ENCODE measurements at places on chromosomes 7 and 10.

GRCh38 chr10:31761156-31761555 lies 167.5 kb downstream of the ARHGAP12 start:
- DNase-seq = no peak

DNA sequence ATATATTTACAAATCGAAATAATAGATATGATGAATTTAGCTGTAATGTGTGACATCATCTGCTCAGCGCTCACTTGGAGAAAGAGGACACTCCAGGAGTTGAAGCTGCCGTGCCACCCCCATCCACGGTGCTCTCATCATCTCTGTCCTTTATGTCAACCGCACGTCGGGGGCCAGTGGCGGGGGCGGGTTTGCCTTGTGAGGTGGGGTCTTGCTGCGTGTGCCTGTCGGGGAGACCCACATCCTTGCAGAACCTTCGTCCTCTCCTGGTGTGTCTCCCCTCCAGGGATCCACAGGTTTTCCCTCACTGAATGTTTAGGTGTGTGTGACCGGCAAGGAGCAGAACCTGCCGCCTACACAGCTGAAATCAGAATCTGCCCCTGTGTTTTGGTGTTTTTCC lies 71.6 kb downstream of the INPP5A start:
- DNase-seq = no peak

DNA sequence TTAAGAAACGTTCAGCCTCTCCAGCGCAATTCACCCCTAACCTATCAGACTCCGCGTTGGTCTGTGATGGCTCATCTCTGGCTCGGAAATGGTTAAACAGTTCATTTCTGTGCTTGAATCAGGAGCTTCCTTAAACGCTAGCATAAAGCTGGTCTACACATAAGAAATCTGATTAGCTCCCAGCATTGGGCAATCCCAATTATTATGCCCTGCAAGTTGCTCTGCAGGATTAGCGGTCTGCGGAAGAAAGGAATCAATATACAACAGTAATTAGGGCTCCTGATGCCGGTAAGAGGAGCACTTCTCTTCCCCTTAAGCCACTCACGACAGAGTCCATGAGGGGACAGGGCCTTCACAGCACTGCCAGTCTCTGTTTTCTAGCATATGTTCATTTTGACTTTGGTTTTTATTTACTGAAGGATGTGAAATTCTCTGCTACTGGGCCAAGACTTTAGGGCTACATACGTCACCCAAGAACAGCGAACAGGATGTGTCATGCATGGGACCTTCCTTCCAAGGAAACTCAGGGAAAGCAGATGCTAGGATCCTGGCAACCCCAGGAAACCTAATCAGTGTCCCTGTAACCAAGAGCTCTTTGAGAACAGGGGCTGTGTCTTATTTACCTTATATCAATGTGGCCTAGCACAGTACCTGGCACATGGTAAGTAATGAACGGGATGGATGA lies 324.4 kb downstream of the KCNMA1 start:
- DNase-seq = no peak

DNA sequence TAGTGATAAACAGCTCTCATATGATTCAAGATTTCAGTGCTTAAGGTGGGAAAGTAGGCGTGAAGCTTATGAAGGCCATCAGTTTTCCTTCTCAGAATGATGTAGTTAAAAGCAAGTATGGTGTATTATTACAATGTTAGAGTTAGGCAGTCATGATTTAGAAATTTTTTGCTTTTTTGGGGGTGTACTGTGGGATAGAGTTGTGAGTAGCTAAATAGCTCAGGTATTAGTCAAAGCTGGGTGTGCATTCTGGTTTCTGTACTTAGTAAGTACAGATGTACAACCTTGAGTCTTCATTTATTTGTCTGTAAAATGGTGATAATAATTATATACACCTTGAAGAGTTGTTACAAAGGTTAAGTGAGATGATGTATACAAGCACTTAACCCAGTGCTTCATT lies 52.2 kb downstream of the R3HCC1L start:
- no peak for DNase-seq

- DNase-seq = no peak
Observed at GRCh38 chr10:43160921-43161255, 22.6 kb downstream of the CSGALNACT2 start.

- DNase-seq = no peak
Observed at GRCh38 chr7:78185149-78185745, 386.7 kb downstream of the PHTF2 start.
